Midbrain (tissue), 1 donor: ENCODE measurements at places on chromosomes 1 and 21.

- no peak for DNase-seq
Measured at GRCh38 chr1:184215274-184215925, 163.9 kb downstream of the TSEN15 start.

GRCh38 chr1:167912294-167912693, 1.6 kb downstream of the ADCY10 start:
- no peak for DNase-seq

- DNase-seq, result peak; percentile 47
Measured at GRCh38 chr1:6343506-6344405, 49.8 kb downstream of the ACOT7 start.

- no peak for DNase-seq
Measured at GRCh38 chr1:29826646-29827045, 590.3 kb downstream of the PTPRU start.

- no peak for DNase-seq
Measured at GRCh38 chr1:242784084-242784483, 259.6 kb upstream of the PLD5 start.

GRCh38 chr1:211739671-211740411, 64.4 kb upstream of the NEK2 start:
- no peak for DNase-seq

DNA sequence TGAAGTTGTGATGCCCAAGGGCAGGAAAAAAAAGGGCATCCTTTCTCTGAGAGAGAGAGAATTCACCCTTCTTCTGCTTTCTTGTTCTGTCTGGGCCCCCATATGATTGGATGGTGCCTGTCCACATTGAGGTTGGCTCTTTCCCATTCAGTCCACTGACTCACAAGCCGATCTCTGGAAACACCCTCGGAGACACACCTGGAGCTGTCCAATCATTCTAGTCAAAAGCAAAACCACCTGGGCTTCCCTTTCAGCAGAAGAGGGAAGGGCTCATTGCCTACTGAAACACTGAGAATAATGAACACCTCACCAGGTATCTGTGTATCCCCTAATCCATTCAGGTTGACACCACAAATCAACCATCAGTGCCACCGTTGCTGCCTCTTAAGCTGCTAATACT, 103.7 kb upstream of the GNG12 start:
- no peak for DNase-seq

GRCh38 chr1:12188115-12188514, 21.3 kb downstream of the TNFRSF1B start:
- no peak for DNase-seq
